ENCODE measurements at places on chromosomes 13 and 19.
A peak's percentile ranks its signal among the peaks of the same experiment; 100 is the strongest.

DNA sequence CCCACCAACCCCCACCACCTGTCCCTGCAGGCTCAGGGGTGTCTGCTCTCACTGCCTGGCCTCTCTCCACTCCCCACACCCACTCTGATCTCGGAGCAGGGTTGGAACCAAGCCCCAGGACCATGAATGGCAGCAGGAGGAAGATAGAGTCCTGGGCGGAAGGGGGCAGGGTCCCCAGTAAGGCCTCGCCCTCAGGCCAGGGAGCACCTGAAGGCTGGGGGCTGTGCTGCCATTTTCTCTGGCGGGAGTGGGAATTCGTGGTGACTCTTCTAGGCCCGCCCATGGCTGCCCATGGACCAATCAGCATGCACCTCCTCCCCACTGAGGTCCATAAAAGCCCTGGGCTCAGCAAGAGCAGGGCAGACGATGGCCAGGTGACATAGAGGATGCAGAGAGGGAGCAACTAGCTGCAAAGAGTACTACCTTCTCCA lies 25.0 kb downstream of the KBTBD6 start:
- no peak for DNase-seq

DNA sequence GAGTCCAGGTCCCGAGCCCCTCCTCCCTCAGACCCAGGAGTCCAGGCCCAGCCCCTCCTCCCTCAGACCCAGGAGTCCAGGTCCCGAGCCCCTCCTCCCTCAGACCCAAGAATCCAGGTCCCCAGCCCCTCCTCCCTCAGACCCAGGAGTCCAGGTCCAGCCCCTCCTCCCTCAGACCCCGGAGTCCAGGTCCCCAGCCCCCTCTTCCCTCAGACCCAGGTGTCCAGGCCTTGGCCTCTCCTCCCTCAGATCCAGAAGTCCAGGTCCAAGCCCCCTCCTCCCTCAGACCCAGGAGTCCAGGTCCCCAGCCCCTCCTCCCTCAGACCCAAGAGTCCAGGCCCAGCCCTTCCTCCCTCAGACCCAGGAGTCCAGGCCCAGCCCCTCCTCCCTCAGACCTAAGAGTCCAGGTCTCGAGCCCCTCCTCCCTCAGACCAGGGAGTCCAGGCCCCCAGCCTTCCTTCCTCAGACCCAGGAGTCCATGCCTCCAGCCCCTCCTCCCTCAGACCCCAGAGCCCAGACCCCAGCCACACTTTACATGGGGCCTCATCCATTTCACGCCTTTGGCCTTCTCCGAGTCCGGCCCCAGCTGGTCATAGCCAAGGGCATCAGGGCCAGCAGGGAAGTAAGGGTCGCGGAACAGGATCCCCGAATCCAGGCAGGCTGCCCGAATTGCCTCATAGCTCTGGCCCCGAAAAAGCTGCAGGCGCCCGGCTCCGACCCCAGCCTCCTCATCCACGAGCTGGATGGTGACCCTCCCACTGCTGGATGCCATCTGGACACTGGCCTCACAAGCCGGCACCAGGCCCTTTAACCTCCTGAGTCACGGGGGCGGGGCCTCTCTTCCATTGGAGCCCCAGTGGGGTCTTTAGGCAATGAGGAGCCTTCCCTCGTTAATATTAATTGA lies 628 bp downstream of the CAPN12 start:
- DNase-seq = no peak

- peak; percentile 76 for DNase-seq
These were observed 77.9 kb downstream of the GNG7 start for GRCh38 chr19:2624537-2625091.

DNA sequence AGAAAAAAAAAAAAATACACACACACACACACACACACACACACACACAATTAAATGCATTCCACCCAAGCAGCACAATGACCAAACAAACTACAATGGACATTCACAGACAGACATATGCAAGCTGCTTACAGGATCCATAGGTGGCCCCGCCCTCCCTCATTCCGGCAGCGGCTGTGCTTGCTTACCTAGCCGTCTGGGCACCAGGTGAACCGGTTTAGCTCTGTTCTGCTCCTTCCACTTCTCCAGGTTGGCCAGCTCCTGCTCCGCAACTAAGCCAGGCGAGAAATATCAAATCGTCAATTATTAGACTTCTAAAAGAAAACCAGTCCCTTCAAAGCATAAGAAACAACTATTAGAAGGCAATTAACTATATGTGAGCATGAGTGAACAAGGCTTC lies 23.1 kb downstream of the EPSTI1 start:
- no peak for DNase-seq

GRCh38 chr19:9306443-9306842 lies 3.2 kb downstream of the ZNF699 start:
- no peak for DNase-seq

GRCh38 chr13:43263047-43263446 lies 239.7 kb downstream of the DNAJC15 start:
- DNase-seq = no peak

GRCh38 chr19:17159466-17160393 lies 55.4 kb upstream of the USE1 start:
- DNase-seq = no peak

DNA sequence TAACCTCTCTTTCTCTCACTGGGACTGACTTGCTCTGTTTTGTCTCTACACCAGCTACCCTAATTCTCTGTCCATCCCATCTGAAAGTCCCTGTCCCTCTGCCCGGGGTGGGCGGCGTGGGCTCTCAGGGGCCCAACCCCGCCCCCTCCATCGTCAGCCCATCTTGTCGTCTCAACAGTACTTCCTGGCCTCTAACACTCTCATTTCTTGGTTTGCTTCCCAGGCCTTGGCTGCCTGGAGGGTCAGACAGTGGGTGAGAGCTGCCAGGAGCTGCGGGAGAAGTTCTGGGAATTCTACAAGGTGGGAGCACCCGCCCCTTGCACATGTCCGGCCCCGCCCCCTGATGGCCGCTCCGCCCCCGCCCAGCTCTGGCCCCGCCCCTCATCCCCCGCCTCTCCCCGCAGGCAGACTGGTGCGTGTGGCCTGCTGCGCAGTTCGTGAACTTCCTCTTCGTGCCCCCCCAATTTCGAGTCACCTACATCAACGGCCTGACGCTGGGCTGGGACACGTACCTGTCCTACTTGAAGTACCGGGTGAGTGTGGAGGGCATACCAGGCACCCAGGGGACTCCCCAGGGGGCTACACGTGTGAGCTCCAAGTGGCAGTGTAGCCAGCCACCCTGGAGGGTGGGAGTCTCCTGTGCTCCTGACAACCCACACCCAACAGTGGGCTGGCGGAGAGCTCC lies 1.7 kb downstream of the MPV17L2 start:
- peak; percentile 78 for DNase-seq

DNA sequence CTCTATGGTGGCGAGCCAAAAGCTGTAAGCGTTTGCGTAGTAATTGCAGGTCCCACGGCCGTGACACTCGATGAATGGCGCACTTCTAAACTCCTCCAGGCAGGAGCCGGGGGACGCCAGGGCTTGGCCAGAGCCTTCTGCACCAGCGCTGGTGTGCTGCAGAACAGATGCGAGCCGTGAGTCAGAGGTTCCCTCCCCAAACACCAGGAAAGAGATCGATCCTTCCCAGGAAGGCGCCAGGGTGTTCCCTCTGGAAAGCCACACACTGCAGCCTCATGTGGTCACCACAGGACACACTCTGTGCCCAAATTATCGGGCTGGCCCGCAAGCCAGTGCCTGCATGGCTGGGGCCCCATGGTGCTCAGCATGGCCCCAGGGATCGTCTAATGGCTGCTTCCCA lies 154.6 kb downstream of the COL4A1 start:
- no peak for DNase-seq

DNA sequence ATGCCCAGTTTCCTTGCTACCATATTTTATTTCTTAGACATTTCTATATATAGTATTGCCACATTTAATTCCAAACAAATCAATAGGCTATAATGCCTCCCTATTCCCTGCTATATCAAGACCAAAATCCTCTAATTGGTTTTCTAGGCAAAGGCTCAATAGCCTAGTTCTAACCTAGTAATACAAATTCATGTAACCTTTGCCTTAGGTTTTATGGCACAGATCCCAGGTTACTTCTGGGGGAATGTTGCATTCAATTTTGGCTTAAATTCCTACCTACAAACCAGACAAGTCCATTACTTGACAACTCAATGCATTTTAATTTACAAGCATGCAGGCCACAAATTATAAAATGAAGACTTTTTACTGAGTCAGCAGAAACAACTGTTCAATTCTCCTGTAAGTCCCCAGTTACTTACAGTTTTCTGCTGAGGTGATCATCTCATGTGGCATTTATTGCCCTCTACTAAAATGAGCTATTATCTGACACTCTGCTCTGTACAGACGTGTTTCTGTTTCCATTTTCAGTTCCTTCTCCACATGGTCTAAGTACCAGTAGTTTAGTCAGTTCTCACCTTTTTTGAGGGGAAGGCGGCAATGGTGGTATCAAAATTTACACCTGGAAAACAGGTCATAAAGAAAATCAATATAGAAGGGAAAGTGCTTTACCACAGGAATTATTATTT lies 11.7 kb downstream of the KCNRG start:
- DNase-seq = peak; percentile 58

- DNase-seq = no peak
These were observed 309.4 kb upstream of the KLF12 start for GRCh38 chr13:74443631-74444030.

- DNase-seq = no peak
These were observed 26.2 kb downstream of the TMED1 start for GRCh38 chr19:10809651-10810285.

DNA sequence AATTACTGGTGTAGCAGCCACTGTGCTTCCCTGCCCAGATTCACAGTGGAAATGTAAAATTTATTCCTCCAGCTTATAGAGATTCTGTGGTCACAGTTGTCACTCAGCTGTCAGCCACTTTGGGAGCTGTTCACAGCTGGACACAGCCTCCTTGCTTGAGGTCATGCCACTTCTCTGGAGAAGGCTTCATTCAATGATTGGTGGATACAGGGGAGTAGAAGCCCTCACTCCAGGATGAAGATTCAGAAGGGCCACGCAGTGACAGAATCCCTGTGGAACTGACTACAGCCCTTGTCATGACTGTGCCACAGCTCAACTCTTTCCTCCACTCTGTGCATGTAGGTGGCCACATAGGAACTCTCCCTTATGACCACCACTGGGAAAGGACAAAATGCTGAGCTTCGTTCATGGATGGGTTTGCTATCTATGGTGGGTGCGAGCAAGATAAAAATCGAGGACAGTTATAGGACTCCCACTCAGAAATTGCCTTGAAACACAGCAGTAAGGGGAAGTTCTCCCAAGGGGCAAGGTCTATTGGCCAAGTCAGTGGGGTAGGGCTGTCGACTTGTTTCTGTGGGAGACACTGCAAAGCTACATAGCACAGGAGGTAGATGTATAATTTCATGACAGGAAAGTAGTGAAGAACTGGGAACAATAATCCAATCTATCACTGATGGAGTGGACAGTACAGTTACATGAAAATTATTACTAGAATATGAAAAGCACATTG lies 98.7 kb downstream of the CCNA1 start:
- DNase-seq = no peak

- peak; percentile 56 for DNase-seq
These were observed 545 bp downstream of the BTBD2 start for GRCh38 chr19:2014731-2015607.

DNA sequence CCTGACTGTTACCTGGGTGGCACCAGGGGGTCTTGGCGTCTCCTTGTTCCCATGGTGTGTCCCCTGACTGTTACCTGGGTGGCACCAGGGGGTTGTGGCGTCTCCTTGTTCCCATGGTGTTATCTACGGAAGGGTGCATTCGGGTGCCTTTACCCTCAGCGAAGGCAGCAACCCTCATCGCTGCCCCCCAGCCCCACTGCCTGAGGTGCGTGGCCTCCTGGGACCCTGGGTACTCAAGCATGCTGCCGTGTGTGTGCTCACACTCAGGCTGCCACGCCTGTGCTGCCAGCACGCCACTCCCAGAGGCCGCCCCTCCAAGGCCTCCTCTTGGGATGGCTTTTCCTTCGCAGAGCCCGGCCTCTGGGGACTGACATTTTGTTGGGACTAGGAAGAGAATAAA lies 25.1 kb downstream of the TFDP1 start:
- DNase-seq = no peak

GRCh38 chr19:46785980-46786235 lies 2.5 kb downstream of the SLC1A5 start:
- no peak for DNase-seq

- peak; percentile 40 for DNase-seq
These were observed 722 bp downstream of the HSD11B1L start for GRCh38 chr19:5681391-5682106.
